ENCODE measurements at places on chromosomes 2 and 18. TPM values are rescaled to one million over a fixed set of nuclear protein-coding genes. Genes with fewer than 3 reads are reported as not detected.

SERPINB2 gene
- total RNA-seq = 0.27 TPM

DUSP11 gene
- total RNA-seq = 22.1 TPM

GAREM2 gene
- 6.0 TPM for total RNA-seq

FBLN7 gene
- 4.5 TPM for total RNA-seq

ZNF385B gene
- total RNA-seq = 4.6 TPM

NXPH2 gene
- total RNA-seq = not detected

MC2R gene
- not detected for total RNA-seq

ST6GAL2 gene
- total RNA-seq = 49.1 TPM

NMUR1 gene
- 0.36 TPM for total RNA-seq

ABCG8 gene
- total RNA-seq = not detected

- H3K4me3 ChIP-seq = no peak overlapping the region
- no peak for DNase-seq
- H3K27ac ChIP-seq = no peak overlapping the region
- H3K36me3 ChIP-seq = no peaks in the 10 kb centered on the region
Measured at GRCh38 chr2:126431136-126431535, 224.8 kb upstream of the GYPC start.

DNA sequence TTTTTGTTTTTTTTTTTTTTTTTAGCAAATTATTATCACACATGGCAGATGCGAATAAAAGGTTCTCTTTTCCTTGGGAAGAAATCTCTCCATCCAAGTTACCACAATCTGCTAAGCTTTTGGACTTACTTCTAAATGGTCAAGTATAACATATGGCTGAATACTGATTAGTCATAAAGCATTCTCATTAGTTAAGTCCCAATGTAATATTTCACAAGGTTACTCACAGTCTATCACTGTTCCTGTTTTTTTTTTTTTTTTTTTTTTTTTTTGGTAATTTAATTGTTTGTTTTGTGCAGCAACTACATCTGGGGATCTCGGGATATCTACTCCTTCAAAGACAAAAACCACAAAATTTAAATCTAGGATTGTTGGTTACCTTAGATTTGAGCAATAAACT is 771.7 kb downstream of the CPS1 start:
- H3K4me1 ChIP-seq = no peaks in the 10 kb centered on the region
- no peak overlapping the region for H3K27ac ChIP-seq
- no peak for DNase-seq
- H3K27me3 ChIP-seq = no peaks in the 10 kb centered on the region
- no peak overlapping the region for H3K4me3 ChIP-seq
- no peaks in the 10 kb centered on the region for H3K36me3 ChIP-seq

DNA sequence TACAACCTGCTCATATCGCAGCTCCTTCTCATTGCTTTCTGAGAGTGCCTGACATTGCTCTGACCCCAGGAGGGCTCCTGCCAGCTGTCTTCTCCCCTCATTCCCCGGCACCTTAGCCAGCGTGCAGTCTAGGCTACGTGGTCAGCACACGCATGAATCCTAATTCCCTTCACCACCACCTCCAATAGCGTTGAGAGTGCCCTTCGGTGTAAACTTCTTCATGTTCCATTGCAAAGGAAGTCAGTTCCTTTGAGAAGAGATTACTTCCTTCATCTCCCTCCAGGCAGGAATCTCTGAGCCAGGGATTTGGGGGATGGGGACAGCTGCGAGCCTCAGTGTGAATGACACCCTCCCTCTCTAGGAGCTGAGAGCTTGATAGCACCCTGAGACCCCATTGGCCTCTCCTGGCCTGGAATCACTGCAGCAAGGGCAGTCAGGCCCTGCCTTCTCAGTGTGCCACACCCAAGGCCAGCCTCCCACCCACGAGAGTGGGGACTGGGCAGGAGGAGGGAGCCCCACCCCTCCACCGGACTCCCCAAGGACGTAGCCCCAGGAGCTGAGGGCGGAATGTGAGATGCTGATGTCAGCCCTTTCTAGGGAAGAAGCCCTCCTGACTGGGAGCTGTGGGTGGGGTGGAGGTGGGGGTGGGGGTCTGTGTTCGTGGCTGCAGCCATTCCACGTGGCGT is 53.4 kb downstream of the SLC66A2 start:
- no peak for DNase-seq
- H3K27ac ChIP-seq = no peak overlapping the region
- no peaks in the 10 kb centered on the region for H3K4me1 ChIP-seq
- H3K36me3 ChIP-seq = no peaks in the 10 kb centered on the region

GRCh38 chr2:185145316-185146121 is 547.2 kb downstream of the ZNF804A start:
- no peaks in the 10 kb centered on the region for H3K4me1 ChIP-seq
- H3K36me3 ChIP-seq = no peaks in the 10 kb centered on the region
- no peak overlapping the region for H3K4me3 ChIP-seq
- H3K27me3 ChIP-seq = no peaks in the 10 kb centered on the region
- DNase-seq = no peak

GRCh38 chr2:40106061-40106460 is 327.0 kb upstream of the THUMPD2 start:
- H3K27me3 ChIP-seq = no peaks in the 10 kb centered on the region
- H3K4me1 ChIP-seq = peaks cover 2% of the 10 kb centered on the region
- H3K36me3 ChIP-seq = no peaks in the 10 kb centered on the region
- no peak overlapping the region for H3K4me3 ChIP-seq
- no peak overlapping the region for H3K27ac ChIP-seq

- no peak for DNase-seq
- no peak overlapping the region for H3K27ac ChIP-seq
- no peak overlapping the region for H3K4me3 ChIP-seq
- H3K27me3 ChIP-seq = no peaks in the 10 kb centered on the region
Measured at GRCh38 chr2:233945146-233945545, 28.0 kb downstream of the TRPM8 start.

DNA sequence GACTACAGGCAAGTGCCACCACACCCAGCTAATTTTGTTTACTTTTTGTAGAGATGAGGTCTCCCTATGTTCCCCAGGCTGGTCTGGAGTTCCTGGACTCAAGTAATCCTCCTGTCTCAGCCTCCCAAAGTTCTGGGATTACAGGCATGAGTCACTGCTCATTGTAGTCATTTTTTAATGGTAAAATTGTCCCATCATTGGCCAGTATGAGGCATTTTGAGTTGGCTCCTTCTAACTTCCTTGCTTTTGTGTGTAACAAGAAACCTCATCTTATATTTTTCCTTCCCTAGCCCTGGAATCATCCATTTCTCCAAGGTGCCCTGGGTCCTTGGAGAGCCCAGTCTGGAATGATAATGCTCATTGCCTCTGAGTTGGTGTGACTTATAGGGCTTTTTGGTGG is 148.5 kb downstream of the INHBB start:
- DNase-seq = no peak
- H3K27ac ChIP-seq = no peak overlapping the region
- H3K27me3 ChIP-seq = no peaks in the 10 kb centered on the region

- no peaks in the 10 kb centered on the region for H3K27me3 ChIP-seq
- DNase-seq = no peak
- H3K4me3 ChIP-seq = no peak overlapping the region
- no peaks in the 10 kb centered on the region for H3K4me1 ChIP-seq
Measured at GRCh38 chr2:185466915-185467314, 271.7 kb upstream of the FSIP2 start.

GRCh38 chr2:37367984-37368383 is 23.6 kb downstream of the QPCT start:
- H3K4me3 ChIP-seq = no peak overlapping the region
- H3K27ac ChIP-seq = no peak overlapping the region
- H3K27me3 ChIP-seq = no peaks in the 10 kb centered on the region
- H3K36me3 ChIP-seq = no peaks in the 10 kb centered on the region
- H3K4me1 ChIP-seq = no peaks in the 10 kb centered on the region
- DNase-seq = no peak

GRCh38 chr2:45681675-45682074 is 30.2 kb downstream of the PRKCE start:
- no peak overlapping the region for H3K27ac ChIP-seq
- no peaks in the 10 kb centered on the region for H3K36me3 ChIP-seq
- H3K27me3 ChIP-seq = no peaks in the 10 kb centered on the region
- no peak overlapping the region for H3K4me3 ChIP-seq
- peaks cover 4% of the 10 kb centered on the region for H3K4me1 ChIP-seq
- peak; percentile 50 for DNase-seq

- no peak overlapping the region for H3K4me3 ChIP-seq
- H3K27me3 ChIP-seq = no peaks in the 10 kb centered on the region
- peaks cover 3% of the 10 kb centered on the region for H3K4me1 ChIP-seq
- DNase-seq = no peak
Measured at GRCh38 chr2:137975280-137976271, 11.3 kb downstream of the HNMT start.

DNA sequence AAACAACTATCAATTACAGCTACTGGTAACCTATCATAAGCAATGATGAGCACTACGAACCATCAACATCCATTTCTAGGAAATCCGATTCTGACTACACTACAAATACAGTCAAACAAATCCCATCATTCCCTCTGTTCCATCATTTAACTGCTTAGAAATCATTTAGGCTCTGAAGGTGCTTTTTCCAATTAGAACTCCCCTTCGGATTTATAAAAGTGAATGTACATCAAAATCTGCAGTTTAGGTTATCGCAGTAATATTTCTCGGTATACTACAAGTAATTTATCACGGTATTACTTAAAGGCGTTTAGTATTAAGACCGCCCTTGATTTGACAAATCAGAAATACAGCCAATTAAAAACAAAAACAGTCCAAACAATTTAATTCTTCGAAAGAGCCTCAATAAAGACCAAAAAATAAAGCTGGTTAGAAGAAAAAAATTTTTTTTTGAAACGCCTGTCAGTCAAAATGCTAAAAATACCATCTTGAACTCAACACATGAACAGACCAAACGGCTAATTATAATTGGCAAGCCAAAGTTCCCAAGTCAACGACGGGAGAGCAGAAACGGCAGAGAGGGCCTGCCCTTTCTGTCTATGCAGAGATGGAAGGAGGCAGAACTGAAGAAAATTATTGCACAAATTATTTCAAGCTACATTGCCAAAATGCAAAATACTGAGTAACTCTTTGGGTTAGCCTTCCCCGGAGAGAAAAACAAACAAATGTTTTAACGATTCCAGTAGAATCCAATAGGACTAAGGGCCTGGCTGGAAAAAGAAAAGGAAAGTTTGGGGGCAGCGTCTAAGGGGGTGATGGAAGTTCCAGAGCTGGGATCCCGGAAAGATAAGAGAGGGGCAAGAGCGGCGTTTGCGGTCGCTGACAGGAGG is 1.2 kb downstream of the VPS54 start:
- H3K4me1 ChIP-seq = peaks cover 3% of the 10 kb centered on the region
- peak overlapping the region; percentile 94 for H3K27ac ChIP-seq
- peak overlapping the region; percentile 95 for H3K4me3 ChIP-seq

DNA sequence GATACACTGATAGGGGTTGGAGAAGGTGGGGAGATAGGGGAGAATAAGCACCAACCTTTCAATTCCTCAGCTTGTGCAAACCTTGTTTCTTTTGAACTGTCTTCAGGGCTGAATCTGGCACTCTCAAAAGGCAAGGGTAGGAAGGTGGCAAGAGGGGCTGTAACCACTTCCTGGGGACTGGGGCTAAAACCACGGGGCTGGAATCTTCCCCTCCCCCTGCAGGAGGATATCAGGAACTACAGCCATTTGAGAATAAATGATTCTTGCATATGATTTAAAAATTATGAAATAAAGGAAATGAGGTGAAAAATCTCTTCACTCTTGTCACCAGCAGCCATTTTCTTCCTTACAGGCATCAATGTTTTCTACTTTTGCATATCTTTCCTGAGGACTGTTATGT is 50.8 kb downstream of the ATOH8 start:
- H3K4me1 ChIP-seq = no peaks in the 10 kb centered on the region
- DNase-seq = no peak
- no peak overlapping the region for H3K27ac ChIP-seq
- H3K36me3 ChIP-seq = no peaks in the 10 kb centered on the region

Measured in aorta (tissue), 5 donors.